ENCODE measurements at places on chromosomes 6 and 20.

DNA sequence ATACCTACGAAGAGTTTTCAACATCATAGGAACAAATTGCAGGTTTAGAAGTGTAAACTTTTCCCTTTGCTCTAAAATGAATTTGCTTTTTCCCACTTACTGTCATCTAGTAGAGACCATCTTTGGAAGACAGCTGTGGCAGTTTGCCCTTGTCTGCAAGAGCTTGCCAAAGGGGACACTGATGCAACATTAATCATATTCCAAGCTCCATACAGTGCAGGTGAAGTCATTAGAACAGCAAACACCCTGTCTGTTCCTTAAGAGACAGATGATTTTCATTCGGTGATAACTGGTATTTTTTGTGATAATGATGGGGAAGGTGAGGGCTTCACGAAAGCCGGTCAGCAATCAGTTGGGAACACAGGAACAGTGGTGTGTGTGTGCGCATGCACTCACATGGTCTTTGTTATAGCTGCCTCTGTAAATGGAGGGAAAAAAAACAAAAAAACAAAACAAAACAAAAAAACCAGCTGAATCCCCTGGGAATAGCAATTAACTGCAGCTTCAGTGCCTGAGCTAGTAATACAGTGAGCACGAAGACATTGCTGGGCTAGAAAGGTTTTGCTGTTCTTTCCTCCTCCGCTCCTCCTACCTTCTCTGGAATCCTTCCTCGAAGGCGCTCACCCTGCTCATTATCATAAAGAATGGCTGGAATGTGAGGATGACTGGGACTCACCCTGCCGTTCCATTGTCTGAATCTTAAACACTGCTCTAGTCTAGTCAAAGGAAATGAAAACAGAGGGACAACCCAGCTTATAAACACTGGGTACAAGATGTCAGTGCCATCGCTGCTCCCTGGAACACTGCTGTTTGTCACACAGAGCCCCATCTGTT is 35.2 kb upstream of the KIF13A start:
- DNase-seq, result no peak

DNA sequence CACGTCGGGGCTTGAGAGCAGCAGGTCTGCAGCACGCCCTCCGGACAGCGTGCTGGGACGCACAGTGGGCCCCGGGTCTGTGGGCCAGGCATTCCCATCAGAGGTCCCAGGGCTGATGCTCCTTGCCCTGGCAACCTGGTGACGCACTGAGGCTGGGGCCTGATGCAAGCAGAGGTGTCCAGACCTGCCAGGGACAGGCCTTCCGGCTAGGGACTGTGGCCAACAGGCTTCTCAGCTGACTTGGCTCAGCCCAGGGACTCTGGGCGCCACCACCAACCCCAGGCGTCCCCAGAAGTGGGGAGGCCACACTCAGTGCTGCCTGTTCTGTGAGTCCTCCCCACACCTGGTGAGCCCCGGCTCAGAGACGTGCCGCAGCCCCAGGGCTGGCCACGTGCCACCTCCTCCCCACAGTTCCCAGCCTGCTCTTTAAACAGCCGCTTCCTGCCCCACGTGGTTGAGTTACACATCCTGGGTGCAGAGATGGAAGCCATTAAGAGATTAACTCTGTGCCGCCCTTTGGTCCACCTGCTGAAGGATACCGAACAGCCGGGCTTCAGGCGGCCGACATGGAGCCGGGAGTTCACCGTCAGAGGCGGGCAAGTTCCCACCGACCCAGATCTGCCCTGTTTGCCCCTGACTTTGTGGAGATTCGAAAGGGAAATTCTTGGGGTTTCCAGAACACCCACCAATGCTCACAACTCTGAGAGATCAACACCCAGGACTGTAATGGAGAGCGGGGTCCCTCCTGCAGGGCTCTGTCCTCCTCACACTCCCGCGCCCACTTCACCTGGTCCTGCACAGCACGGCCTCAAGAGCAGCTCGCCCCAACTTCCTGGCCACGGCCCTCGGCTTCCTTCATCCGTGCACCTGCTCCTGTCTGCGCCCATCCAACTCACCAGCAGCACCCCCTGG is 37.6 kb upstream of the ZBP1 start:
- DNase-seq, result peak; percentile 53

DNA sequence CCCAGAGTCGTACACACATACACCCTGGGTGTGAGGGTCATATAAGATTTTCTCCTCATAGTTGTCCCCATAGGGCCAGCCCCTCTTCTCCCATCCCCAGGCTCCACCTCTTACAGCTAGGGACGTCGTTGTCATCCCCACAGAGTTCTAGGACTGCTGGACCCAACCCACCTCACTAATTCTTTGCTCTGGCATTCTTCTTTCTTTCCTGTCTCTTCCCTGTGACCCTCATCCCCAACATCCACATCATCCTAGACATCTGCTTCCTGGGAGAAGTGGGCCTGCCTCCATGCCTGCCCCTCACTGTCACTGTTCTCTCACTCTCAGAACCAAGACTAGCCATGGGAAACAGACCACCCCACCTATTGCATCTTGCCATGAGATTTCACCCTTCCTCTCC is 1.1 kb downstream of the PSMF1 start:
- DNase-seq, result no peak

DNA sequence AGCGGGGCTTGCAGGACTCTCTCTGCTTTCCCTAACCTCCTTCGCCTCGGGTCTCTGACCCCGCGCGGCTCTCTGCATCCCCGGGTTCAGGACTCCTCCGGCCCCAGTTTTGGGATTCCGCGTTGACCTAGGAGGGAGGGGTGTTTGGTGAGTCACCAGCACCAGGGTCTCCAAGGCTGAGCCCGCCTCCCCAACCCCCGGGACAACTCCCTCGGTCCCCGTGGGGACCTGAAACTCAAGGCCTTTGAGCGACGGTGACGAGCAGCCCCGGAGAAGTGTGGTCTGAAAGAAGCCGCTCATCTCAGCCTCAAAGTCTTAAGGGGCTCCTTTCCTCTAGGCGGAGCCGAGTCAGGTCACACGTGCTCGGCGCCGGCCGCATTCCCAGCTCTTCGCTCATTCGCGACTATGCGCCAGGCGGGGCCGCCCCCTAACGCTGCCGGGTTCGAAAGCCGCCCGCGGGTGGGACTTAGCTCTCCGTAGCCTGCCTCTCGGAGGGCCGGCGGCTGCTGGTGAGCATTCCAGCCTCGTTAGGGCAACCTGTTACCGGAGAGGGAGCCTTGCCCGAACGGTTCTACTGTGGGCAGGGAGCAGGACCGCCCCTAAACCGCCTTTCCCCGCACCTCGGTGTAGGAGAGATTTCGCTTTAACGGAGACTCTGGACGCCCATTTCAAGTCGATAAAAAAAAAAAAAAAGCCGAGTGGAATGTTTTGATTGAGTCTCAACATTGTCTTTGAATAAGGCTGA is 3.0 kb upstream of the PRDM13 start:
- DNase-seq, result peak; percentile 48

DNA sequence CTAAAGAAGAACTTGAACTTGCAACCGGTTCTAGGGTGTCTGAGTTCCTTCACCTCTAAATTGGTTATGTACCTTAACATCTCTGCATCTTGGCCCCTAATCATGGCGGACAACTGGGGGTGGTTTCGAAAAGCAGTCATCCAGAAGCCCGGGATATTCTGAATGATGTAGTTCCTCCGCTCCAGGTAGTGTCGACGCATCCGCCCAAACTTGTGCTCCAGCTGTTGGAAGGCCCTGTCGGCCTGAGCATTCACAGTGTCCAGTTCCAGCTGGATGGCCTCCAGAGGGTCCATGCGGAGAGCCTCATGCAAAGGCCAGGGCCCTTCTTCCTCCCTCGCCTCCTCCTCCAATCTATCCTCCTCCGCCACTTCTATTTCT is 887 bp downstream of the TSPYL1 start:
- DNase-seq, result no peak

GRCh38 chr6:5205877-5206850 is 54.6 kb downstream of the LYRM4 start:
- DNase-seq, result no peak

DNA sequence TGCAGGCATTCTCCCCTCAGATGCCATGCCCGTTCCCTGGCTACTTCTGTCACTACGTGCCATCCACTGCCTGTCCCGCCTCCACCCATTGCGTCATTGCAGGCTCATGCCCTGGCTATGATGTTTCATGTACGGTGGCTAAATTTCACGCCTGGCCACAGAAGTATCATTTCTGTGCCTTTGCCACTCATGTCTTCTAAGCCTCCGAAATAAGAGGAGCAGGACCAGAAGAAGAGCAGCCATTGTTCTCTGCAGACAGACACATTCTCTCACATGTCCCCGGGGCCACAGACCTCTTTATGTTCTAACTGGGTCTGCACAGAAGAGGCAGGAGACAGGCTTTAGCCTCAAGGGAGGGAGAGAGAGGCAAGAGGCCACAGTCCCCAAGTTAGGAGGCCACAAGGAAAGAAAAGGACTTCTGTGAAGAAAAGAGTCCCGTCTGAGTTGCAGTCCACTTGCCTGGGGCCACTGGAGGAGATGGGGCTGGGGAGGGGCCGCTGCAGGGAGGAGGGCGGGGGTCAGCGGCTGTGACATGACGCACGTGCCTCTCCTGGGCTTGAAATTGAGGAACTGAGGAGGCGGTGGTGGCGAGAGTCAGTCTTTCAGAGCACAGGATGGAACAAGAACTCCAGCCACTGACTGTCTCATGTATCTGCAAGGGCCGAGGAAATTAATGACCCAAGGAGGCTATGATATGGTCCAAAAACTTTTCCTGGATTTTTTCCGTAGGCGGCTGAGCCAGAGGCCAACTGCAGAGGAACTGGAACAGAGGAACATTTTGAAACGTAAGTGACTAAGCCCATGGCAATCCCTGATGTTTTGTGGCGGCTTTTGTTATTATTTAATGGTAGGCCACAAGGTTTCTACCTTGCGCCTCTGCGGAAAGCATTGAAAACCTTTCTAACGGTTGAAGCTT is 55.9 kb downstream of the TBC1D7 start:
- DNase-seq, result peak; percentile 22

GRCh38 chr6:160775792-160776580 is 73.9 kb downstream of the PLG start:
- DNase-seq, result no peak

DNA sequence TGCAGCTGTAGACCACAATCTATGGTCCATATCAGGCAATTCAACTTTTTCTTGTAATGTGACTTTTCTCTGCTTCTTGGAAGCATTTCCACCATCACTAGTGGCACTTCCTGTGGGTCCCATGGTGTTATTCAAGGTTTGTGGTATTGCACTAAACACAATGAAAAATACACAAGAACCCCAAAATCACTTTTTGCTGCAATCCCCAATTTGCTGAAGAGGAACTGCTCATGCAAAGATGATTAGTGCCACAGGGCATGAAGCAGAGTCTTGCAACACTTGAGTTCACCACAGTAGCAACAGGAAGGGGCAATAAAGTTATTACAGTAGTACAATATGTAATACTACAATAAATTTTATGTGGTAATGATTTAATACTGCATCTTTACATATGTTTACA is 16.8 kb upstream of the TAAR1 start:
- no peak for DNase-seq

- DNase-seq, result peak; percentile 24
These were observed 171.7 kb downstream of the HIVEP2 start for GRCh38 chr6:142773324-142773723.

- DNase-seq, result no peak
These were observed 29.2 kb downstream of the SGK1 start for GRCh38 chr6:134288538-134289203.

GRCh38 chr6:21325201-21325856 is 268.2 kb upstream of the SOX4 start:
- DNase-seq, result no peak

DNA sequence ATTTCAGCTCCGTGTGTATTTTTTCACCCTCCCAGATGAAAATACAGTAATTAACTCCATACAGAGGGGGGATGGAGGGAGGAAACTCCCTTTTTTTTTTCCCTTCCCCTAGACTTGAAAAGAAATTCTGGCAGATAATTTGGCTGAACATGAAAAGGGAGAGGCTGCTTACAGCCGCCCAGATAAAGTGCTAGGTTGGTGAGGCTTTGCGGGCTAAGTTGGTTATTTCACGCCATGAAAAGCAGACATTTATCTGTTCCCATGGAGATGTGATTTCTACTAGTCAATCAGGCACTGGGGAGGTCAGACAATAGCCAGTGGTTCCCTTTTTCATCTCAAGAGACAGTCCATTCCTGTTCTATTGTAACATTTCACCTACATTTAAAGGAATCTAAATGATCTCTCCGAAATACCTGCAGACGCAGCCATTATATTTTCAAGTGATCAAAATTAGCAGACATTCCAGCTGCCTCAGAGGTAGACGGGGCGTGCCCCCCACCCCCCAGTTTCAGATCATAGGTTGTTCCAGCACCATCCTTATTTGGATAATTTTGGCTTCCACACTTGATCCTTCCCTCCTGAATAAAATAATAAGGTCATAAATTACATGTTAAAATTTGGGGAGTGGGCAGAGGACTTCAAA is 143.9 kb upstream of the ZNF217 start:
- no peak for DNase-seq

DNA sequence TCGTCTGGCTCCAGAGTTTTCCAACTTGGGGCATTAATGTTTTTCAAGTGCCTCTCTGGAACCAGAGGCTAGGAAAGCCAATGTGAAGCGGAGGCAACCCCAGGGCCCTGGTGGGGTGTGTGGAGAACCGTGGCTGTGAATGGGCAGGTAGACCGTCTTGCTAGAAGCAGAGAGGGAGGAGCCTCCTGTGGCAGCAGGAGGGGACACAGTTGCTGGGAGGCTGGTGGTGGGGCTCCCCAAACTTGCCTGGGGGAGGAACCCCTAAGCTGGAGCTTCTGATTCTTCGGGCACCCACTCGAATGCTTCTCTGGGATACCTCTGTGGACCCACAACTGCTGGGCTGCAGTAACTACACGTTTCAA is 65.3 kb upstream of the APCDD1L start:
- DNase-seq, result no peak

DNA sequence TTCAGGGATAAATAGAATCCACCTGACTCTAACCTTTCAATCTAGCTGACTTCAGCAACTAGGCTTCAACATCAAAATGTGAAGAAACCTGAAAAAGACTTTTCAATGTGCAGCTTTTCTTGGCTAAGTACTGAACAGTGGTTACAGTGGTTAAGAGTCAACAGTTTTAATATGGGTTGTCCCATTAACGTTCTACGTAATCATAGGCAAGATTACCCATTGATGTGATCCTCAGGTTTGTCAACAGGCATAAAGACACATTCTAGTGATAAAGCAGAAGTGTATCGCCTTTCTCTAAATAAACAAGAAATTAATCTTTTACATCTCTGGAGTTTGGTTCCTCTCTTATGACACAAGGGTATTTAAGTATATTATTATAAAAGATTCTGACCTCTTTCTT is 154.1 kb upstream of the RUNX2 start:
- no peak for DNase-seq

GRCh38 chr6:10668126-10668917 is 26.1 kb downstream of the C6orf52 start:
- no peak for DNase-seq

DNA sequence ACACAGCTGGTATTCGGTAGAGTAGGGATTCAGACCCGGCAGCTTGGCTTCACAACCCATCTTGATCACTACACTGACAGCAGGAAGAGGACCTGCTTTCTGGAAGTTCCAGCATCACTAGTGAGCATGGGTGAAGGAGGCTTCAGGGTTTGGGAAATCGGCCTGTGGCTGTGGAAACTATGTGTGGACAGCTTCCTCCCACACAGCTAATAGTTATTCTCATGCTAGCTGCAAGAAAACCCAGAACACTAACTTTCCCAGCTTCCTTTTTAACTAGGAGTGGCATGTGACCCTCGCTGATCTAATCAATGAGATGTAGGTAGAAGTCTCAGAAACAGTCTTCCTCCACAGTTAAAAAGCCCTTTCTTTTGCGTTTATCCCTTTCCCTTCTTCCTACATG is 36.3 kb upstream of the SIRPA start:
- DNase-seq, result no peak

All from stimulated activated naive CD8-positive, alpha-beta T cell treated with anti-CD3 and anti-CD28 coated beads, Interleukin-15, Interleukin-2, amounts not matched to agents 100 U/mL and 50 U/mL, for 24 hours (primary cell).